ENCODE measurements at places on chromosomes 2 and 18.

- DNase-seq = no peak
Observed at GRCh38 chr18:74834424-74835309, 237.0 kb downstream of the ZNF407 start.

GRCh38 chr18:73708591-73708990, 439.0 kb downstream of the FBXO15 start:
- no peak for DNase-seq

DNA sequence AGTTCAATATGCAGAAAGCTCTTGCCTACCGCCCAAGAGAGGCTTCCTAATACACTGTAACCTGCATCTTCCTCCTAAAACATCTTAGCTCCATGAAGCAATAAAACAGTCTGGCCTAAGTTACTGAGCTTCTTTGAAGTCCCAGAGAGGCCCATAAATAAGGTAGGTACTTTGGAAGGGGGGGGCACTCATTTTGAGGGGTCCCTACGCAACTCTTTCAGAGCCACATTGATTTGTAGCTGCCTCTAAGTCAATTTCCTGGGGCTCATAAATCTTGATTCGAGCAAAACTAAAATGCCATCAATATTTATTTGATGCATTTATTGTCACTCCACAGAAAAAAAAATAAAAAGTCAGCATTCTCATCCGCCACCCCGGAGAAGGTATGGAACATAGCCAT, 60.4 kb upstream of the SIX2 start:
- DNase-seq = no peak

- no peak for DNase-seq
Observed at GRCh38 chr2:134104754-134105153, 149.1 kb upstream of the MGAT5 start.

GRCh38 chr2:48341551-48342133, 188.3 kb upstream of the STON1 start:
- DNase-seq = no peak

GRCh38 chr2:75100011-75100800, 99.1 kb downstream of the TACR1 start:
- no peak for DNase-seq

GRCh38 chr2:232576995-232577394, 26.5 kb downstream of the EIF4E2 start:
- no peak for DNase-seq

GRCh38 chr2:149656996-149657395, 69.4 kb upstream of the MMADHC start:
- no peak for DNase-seq

DNA sequence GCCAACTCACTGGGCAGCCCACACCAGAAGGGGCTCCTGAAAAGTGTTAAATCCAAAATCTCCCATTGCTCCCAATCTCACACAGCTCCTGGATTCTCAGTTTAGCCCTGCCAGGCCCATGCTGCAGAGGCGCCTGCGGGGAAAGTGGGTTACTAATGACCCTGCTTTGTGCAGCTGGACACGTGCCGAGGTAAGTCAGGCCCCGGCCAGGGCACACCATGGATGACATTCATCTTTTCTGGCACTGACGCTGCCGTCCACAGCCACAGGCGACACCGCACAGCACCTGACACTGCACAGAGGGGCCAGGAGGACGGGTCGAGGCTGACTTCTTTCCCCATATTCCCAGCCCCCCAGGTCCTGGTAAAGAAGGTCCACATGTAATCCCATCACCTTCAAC, 193.5 kb downstream of the EIPR1 start:
- DNase-seq = no peak

GRCh38 chr18:48037481-48038271, 107.2 kb upstream of the SMAD2 start:
- DNase-seq = no peak

GRCh38 chr2:112081262-112081661, 26.2 kb downstream of the TMEM87B start:
- no peak for DNase-seq

All from stimulated activated CD4-positive, alpha-beta T cell treated with anti-CD3 and anti-CD28 coated beads, Interleukin-1b, Interleukin-23, amount 100 ng/mL, for 1 hour (primary cell).